Body of pancreas (tissue), 4 donors: ENCODE measurements at places on chromosomes 7 and 10.
A peak's percentile ranks its signal among the peaks of the same experiment; 100 is the strongest.

- peak; percentile 95 for DNase-seq
Measured at GRCh38 chr7:130486114-130486953, 5.6 kb upstream of the MEST start.

DNA sequence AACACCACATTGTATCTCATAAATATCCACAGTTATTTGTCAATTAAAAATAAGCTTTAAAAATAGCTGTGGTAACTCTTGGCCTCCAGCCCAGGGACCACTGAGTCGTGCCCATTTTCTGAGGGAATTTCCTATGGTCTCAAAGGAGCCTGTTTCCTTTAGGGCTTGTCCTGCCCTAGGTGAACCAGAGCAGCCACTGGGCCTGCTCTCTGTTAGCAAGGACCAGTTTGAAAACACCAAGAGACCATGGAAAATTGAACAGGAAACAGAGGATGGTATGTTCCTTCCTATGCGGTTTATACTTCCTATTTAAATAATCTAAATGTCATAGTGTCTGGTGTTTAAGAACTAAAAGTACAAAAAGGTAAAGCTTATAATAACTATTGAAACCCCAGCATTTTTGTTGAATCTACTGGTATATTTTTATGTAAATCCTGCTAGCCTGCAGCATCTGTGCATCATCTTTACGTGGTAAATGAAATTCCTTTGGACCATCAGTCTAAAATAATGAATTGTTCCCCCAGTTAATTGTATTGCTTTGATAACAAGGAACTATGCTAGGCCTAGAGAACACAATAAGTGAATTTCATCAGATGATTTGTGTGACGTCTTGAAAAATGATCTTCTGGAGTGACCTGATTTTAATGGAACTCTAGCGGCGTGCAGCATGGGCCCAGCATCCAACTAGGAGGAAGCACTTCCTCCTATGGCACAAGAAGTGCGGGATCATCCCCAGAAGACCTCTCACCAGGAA is 333.7 kb downstream of the GFRA1 start:
- no peak for DNase-seq

DNA sequence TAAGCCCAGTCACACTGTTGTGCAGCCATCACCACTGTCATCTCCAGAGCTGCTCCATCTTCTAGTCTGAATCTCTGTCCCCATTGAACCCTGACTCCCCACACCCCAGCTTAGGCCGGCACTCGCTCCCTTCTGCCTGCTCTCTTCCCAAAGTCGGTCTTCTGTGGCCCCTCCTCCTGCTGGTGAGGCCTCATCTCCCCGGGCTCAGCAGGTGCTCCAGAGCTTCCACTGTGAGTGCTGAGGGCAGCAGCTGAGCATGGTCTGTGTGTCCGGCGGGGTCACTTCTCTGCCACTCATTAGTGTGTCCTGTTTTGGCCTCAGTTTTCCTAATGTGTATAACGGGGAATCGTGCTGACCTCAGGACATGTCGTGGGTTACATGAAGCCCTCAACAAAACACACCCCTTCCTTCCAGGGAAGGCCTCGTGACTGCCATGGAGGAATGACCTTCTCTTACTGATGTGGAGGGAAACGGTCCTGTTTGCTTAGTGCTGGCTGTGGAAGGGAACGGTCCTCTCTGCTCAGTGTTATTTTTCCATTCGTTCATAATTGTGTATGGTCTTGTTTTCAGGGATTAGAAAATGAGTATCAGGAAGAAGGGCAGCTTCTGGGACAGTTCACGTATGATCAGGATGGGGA is 4.3 kb upstream of the GET4 start:
- DNase-seq, result no peak

DNA sequence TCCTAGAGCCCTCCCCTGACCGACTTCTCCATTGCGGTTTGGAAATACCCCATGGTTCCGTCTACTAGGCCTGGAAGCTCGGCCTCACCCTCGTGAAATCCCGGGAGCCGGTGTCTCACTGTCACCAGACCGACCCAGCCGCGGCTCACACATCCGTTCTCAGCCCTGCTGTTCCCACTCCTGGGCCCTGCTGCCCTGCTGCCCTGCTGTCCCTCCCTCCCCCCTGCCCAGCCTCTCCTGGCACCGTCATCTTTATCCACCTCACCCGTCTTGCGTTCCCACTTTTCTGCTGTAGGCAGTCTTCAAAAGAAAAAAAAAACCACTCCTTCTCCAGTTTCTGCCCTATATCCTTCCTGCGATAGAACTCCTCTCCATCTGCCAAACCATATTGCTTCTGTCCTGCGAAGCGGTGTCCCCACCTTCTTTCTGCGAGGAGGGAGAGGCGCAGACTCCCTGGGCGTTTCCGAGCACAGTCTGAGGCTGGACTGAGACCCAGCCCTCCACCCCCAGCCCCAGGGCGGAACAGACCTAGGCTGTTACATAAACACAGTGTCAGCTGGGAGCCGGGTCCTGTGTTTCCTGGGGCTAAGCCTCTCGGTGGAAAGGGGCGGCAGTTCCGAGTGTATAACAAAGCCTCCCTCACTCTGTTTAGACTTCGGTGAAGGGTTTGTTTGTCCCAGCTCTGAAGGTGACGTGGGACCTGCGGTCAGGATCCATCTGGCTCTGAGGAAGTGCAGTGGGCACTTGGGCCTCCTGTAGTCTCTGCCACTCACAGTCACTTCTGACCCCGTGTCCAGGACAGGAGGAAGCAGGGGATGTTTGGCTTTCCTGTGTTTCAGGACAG is 2.8 kb downstream of the AGAP3 start:
- peak; percentile 84 for DNase-seq

DNA sequence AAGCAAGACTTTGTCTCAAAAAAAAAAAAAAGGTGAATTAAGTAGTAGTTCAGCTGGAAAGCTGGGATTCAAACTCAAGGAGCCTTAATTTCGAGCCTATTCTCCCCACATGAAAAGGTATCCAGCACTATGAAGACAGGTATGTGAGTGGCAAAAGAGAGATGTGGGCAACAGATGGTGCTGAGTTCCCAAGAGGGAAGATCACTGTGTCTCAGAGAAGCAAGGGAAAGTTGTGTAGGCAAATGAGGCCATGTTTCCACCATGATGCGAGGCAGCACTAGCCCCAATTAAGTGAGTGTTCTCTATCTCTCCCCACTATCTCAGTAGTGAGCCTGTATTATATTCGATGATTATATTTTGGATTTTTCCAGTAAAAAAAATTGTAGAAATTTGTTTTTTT is 19.8 kb upstream of the ST7 start:
- no peak for DNase-seq

DNA sequence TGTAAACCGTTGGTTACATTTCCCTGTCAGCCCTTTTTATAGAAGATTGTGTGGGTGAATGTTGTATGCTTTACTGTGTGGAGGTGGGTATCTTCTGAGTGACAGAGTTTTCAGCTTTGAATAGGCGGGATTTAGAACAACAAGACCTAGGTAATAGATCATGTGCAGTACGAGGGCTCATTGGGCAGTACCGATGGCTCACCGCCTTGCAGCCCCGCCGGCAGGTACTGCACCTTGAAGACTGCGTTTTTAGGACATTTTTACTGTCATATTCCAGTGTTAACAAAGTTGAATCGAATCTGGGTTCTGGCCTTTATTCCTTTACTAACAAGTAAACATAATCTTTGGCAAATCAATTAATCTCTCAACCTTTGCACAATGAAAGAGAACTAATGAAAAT is 55.9 kb upstream of the NCF1 start:
- DNase-seq, result no peak

- DNase-seq, result no peak
Measured at GRCh38 chr7:123864436-123864835, 19.5 kb downstream of the HYAL4 start.

GRCh38 chr10:114385557-114385956 is 18.7 kb downstream of the AFAP1L2 start:
- no peak for DNase-seq

GRCh38 chr7:29217113-29217512 is 22.5 kb downstream of the CHN2 start:
- DNase-seq, result no peak

GRCh38 chr7:149060156-149060555 is 30.4 kb downstream of the ZNF786 start:
- no peak for DNase-seq

DNA sequence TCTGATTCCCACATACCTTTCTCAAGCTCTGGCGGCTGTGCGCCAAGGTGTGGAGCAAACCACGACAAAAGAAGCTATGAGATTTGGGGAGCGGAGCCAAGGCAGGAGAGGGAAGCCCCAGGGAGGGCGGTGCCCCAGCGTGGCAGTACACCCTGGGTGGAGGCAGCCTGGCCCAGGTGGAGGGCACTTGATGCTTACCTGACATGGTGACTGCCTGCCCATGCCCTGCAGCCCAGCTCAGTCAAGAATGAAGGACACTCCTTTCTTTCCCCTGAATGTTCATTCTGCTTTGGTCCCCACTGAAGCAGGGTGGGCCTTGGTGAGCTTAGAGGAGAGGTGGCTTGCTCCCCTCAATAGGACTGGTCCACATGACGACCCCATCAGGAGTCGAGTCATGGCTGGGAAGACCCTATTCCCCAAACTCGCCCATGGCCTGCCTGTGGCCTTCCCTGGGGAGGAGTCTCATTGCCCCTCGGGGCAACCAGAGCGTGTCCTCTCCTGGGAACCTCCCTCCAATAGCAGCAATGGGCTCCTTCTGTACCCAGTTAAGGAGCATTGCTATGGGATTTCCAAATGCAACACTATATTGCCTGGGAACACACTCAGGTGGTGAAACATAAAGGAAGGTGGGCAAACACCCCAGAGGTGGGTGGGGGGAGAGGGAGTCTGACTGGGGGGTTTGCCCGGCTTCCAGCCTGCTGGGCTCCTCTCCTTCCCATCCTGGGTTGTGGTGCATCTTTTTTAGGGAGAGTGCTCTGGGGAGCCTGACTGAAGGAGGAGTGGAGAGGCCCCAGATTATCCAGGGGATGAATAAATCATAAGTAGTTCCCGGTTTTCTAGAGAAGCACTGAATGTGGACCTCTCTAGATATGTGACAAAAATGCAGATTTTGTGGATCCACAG is 22.7 kb downstream of the RAMP3 start:
- DNase-seq, result peak; percentile 3

DNA sequence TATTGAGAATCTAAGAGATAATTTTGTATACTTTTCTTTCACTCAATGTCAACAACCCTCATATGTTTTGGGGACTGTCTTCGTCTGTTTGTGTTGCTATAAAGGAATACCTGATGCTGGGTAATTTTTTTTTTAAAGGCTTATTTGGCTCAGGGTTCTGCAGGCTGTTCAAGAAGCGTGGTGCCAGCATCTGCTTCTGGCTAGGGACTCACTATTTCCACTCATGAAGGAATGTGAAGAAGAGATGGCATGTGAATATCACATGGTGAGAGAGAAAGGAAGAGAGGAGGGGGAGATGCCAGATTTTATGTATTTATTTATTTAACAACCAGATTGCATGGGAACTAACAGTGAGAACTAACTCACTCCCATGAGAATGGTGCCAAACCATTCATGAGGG is 827.4 kb upstream of the PHF14 start:
- DNase-seq, result no peak

DNA sequence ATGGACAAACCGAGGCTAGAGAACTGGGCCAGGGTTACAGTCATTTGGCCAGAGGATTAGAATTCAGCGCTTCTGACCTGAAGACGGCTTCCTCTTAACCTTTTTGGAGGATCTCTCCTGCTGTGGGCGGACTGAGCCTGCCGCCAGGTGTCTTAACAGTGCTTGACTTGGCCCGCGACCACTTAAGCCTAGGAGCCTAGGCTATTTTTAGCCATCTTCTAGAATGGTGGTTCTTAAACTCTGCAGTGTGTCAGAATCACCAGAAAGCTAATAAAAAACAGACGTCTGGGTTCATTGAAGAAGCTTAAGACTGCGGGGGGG is 722 bp downstream of the MDH2 start:
- peak; percentile 36 for DNase-seq

DNA sequence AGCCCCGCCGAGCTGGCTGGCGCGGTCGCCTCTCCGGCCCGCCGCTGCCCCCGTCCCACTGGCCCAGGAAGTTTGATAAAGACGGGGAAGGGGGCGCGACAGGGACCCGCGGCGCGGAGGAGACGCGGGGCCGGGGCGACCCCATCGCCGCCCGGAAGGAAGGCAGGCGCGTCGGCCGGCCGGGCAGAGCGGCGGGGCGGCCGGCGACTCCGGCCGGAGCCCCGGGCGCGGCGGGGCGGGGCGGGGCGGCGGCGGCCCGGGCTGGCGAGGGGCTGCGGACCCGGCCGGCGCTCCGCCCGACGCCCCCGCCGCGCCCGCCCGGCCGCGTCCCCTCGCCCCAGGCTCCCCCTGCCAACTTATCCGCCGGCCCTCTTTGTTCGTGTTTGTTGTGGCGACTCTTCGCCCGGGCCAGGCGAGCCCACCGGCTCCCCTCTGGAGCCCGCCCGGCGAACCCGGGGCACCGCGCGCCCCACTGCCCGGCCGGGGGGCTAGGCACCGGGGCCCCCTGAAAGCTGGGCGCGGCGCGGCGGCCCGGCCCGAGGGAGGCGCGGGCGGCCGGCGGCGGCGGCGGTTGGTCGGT is 571 bp downstream of the KDM7A start:
- DNase-seq, result peak; percentile 26

- no peak for DNase-seq
Measured at GRCh38 chr10:42956045-42956444, 120.8 kb upstream of the RET start.

DNA sequence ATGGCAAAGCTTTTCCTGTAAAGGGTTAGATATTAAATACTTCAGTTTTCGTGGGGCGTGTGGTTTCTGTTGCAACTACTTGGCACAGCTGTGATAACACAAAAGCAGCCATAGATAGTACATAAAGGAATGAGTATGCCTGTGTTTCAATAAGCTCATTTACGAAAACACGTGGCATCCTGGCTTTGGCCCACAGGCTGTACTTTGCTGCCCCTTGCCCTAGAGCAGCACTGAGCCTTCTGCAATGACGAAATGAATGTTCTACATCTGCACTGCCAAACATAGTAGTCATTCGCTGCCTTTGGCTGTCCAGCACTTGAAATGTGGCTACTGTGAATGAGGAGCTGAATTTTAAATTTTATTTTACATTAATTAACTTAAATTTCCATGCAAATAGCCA is 376.2 kb upstream of the TPK1 start:
- DNase-seq, result no peak

GRCh38 chr10:60200012-60200681 is 189.5 kb downstream of the ANK3 start:
- DNase-seq, result peak; percentile 67

DNA sequence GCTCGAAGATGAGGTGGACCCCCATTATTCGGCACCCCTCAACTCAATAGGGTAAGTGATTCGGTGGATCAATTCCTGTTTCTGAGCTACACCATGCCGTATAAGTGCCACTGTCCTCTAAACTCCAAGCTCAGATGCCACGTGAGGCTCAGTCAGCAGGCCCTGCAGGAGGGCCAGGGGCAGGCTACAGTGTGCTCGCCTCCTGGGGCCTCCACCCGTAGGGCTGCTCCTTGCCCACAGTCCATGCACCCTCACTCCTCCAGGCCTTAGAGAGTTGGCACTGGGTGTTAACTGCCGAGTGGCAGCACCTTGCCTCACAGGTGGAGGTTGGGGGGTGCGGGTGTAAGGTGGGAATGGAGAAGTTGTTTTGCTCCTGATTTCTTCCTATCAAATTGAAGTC is 12.1 kb downstream of the C10orf53 start:
- no peak for DNase-seq

DNA sequence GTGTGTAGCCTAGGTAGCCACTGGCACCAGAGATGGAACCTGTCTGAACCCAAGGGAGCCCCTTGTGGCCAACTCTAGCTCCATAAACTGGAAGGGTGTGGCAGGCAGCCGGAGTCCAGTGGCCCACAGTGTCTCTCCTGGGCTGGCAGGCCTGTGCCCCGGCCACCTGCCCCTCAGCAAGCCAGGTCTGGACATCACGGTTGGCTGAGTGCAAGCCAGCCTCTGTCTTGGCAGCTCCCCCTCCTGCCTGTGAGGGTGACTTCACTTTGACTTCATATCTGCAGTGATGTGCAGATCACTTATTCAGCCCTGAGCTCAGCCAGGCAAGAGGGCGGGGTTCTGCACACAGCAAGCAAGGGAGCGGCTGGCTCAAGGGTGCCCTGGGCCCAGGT is 1.3 kb upstream of the RET start:
- no peak for DNase-seq
